ENCODE measurements at places on chromosomes 1 and 21.
A peak's percentile ranks its signal among the peaks of the same experiment; 100 is the strongest.

- DNase-seq, result peak; percentile 74
These were observed 2.1 kb upstream of the PEX10 start for GRCh38 chr1:2414297-2414958.

GRCh38 chr1:187816646-187817045 is 987.9 kb downstream of the PLA2G4A start:
- no peak for DNase-seq

- no peak for DNase-seq
These were observed 6.5 kb downstream of the KANK4 start for GRCh38 chr1:62312698-62313097.

GRCh38 chr1:167507719-167508118 is 10.6 kb downstream of the CD247 start:
- no peak for DNase-seq

DNA sequence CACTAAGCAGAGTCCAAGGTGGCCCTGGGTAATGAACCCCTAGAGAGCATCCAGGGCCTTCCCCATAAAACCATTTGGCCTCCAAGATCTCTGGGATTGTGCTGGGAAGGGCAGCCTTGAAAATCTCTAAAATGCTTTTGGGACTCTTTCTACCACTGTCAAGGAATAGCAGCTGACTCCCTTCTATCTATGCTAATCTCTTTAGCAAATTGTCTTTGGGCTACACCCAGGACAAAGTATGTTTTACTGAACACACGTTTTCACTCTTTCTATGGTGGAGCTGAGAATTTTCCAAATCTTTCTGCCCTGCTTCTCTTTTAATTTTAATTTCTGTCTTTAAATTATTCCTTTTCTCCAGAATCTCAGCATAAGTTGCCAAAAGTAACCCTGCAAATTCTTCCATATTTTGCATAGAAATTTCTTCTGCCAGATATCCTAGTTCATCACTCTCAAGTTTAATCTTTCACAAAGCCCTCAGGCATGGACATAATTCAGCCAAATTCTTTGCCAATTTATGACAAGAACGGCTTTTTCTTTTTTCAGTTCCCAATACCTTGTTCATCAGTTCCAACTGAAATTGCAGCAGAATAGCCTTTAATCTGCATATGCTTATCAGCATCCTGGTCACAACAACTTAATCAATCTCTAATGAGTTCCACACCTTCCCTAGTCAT is 687.0 kb upstream of the ADGRL4 start:
- DNase-seq, result no peak

GRCh38 chr1:9643351-9644256 is 7.9 kb upstream of the PIK3CD start:
- DNase-seq, result no peak

DNA sequence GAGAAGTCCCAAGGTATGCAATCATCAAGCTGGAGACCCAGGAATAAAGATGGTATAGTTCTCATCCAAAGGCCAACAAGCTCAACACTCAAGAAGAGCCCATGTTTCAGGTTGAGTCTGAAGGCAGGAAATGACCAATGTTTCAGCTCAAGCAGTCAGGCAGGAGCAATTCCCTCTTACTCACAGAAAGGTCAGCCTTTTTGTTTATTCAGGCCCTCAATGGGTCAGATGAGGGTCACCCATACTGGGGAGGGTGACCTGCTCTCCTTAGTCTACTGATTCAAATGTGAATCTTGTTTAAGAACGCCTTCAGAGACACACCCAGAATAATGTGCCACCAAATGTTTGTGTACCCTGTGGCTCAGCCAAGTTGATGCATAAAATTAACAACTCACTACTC is 262.4 kb downstream of the USP25 start:
- DNase-seq, result no peak

GRCh38 chr1:7410156-7410555 is 360.9 kb upstream of the VAMP3 start:
- no peak for DNase-seq

DNA sequence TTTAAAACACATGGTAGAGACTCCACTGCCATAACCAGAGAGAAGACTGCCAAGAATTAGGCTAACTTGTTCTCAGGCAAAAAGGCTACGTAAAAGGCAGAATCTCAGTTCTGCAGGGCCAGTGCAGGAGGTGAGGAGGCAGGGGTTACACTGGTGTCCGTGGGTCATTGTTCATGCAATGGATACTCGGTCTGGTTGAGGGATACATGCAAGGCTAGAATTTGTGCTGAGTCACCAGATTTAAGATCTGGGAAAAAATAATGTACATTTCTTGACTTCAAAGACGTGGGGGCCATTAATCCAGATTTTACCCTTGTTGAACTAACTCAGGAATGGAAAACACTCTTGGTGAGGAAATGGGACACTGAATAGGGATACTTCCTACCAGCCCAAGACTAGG is 52.3 kb upstream of the DPH5 start:
- DNase-seq, result no peak

- peak; percentile 39 for DNase-seq
These were observed 24.6 kb downstream of the IER5 start for GRCh38 chr1:181113059-181113641.

DNA sequence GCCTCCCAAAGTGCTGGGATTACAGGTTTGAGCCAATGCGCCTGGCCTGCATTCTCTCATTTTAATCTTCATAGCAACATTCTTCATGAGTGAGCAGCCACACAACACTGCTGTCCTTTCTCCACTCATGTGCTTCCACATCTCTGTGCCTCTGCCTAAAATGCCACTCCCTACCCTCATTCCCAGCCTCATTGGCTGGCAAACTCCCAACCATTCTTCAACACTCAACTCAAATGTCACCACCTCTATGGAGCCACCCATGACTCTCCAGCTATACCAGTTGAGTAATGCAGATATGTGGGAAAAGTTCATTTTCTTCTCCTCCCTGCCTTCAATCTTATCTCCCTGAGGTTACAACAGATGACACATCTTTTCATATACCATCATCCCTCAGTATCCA is 53.9 kb upstream of the ZC3H12A start:
- DNase-seq, result no peak

DNA sequence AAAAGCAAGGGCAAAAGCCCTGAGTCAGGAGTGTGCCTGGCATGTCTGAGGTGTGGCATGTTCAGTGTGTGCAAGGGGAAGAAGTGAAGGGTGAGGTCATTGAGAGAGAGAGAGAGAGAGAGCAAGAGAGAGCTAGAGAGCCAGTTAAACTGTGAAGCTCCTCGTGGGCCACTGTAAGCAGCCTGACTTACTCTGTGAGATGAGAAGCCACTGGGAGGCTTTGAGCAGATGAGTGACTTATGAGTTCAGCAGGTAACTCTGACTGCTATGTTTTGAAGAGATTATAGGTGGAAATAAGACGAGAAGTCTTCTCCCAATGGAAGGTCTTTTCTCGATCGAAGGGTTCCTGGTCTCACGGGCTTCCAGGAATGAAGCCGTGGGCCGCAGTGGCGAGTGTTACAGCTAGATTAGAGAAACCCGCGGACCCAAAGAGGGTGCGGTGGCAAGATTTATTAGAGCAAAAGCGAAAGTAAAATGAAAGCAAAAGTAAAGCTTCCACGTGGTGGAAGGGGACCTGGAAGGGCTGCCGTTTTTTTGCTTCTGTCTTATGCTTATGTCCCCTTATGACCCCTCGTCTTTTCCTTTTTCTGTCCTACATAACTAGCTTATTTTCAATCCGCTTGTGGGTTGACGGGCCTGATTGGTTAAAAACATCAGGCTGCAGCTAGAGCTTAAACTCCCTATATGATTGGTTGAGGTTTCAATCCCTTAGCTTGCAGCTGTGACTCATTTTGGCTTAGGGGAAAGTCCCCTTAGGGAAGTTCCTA is 323.1 kb upstream of the FAM78B start:
- peak; percentile 22 for DNase-seq

- DNase-seq, result no peak
These were observed 102.8 kb upstream of the C1orf21 start for GRCh38 chr1:184283999-184284398.

DNA sequence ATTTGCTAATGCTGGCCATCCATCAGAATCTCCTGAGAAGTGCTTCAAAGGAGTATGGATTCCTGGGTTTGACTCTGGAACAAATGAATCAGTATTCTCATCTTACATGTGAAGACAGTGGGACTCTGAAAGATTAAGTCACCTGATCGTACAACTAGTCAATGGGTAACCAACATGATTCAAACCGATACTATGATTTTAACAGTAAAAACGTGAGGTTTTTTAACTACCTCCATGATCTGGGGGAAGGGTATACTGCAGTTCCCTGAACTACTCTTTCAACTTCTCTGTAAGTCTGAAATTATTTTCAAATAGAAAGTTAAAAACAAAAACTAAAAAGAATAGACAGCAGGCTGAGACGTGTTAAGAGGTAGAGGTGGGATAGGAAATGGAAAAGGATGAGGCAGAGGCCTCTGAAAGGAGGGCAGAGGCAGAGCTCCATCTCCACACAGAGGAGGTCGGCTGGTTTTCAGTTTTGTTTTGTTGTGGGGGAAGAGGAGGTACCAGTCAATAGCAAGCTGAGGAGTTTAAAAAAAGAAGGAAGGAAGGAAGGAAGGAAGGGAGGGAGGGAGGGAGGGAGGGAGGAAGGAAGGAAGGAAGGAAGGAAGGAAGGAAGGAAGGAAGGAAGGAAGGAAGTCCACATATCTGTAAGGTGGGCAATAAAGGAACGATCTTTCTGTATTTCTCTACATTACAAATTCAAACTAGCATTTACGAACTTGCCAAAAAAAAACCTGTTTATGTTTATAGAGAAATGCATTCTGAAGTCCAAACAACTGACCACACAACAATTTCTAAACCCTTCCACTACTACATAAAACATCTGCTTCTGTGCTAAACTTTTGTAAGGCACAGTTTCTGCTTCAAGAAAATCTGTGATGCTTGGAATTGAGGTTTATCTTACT is 213.1 kb downstream of the RERE start:
- DNase-seq, result no peak

DNA sequence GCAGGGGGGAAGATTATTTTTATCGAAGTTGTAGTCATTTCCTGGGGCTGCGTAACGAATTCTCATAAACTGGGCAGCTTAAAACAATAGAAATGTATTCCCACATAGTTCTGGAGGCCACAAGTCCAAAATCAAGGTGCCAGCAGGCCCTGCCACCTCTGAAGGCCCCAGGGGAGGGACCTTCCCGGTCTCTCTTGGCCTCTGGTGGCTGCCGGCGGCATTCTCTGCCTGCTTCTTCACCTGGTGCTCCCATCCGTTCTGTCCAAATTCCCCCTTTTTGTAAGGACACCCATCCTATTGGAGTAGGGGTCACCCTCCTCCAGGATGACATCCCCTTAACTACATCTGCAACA is 92.8 kb downstream of the PDE9A start:
- DNase-seq, result no peak
